ENCODE measurements at places on chromosomes 12 and 14.

- no peak for DNase-seq
These were observed 25.0 kb downstream of the JAG2 start for GRCh38 chr14:105143451-105144025.

DNA sequence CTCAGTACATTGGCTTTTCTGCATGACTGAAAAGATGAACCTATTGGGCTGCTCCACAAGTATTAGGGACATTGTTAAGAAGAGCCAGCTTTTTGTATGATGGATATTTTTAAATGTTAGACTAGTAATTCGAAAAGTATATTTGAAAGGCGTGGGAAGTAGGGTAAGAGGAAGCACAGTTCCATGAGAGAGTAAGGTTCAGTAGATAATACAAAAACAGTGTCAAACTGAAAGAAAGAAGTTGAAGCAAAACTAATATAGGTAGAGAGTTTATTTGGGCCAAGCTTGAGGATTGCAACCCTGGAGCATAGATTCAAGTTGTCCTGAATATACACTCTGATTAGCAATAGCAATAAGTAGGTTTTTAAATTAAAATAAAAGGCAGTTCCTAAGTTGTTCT is 193.9 kb downstream of the RASSF9 start:
- no peak for DNase-seq

DNA sequence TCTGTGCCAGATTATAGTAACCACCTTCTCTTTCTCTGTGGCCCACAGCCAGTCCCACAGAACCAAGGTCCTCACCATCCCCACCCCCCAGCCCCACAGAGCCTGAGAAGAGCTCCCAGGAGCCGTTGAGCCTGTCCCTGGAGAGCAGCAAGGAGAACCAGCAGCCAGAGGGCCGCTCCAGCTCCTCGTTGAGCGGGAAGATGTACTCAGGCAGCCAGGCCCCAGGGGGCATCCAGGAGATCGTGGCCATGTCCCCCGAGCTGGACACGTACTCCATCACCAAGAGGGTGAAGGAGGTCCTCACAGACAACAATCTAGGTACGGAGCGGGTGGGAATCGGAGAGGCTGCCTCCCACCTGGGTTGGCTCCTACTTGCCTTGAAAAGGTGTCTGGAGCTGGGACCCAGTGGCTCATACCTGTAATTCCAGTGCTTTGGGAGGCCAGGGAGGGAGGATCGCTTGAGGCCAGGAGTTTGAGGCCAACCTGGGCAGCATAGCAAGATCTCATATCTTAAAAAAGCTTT is 34.4 kb downstream of the PHETA1 start:
- no peak for DNase-seq

GRCh38 chr14:101462726-101463565 is 98.3 kb upstream of the DIO3 start:
- DNase-seq = no peak

DNA sequence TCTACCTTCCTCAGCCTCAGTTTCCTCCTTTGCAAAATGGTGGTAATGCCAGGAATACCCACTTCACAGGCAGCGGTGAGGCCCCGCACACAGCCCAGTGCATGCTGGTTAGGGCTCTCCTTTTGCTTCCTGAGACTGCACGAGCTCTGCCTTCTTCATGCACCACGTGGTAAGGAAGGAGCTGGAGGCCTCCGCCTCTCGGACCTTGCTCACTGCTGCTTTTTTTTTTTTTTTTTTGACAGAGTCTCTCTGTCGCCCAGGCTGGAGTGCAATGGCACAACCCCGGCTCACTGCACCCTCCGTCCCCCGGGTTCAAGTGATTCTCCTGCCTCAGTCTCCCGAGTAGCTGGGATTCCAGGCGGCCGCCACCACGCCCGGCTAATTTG is 18.1 kb downstream of the TAMALIN start:
- DNase-seq = no peak

DNA sequence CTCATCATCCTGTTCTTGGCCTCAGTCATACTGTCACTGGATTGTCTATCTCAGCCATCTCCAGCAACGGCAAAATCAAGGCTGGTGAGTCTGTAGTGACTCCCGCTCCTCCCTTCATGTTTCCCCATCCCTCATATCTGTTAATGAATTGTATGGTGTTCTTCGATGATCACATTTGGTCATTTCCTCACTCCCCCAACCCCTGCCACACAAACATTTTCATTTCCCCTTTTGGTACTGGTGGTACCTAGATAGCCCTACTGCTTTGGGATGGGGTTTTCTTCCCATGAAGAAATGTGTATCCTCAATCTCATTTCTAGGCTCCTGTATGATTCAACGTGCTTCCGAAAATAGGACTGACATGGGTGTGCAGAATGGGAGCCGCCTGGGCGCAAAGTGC is 2.7 kb upstream of the KLHL33 start:
- DNase-seq = peak; percentile 41

DNA sequence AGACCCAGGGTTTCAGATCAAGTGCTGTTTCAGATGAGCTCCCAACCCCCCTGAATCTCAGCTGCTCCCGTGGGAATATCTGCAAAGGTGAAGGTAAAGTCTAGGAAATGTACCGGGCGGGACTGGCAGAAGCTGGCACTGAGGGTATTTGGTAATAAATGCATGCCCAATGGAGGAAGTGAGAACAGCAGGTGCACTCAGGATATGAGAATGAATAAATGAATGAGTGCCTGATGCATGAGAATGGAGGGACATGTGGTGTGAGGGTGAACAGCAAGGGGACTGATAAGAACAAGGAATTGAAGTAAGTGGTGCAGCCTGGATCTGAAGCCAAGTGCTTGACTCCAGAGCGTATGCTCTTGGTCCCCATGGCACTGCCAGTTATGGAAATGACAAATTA is 11.6 kb downstream of the RAPGEF3 start:
- DNase-seq = peak; percentile 64

- no peak for DNase-seq
These were observed 1.9 kb downstream of the SHMT2 start for GRCh38 chr12:57231276-57232021.

DNA sequence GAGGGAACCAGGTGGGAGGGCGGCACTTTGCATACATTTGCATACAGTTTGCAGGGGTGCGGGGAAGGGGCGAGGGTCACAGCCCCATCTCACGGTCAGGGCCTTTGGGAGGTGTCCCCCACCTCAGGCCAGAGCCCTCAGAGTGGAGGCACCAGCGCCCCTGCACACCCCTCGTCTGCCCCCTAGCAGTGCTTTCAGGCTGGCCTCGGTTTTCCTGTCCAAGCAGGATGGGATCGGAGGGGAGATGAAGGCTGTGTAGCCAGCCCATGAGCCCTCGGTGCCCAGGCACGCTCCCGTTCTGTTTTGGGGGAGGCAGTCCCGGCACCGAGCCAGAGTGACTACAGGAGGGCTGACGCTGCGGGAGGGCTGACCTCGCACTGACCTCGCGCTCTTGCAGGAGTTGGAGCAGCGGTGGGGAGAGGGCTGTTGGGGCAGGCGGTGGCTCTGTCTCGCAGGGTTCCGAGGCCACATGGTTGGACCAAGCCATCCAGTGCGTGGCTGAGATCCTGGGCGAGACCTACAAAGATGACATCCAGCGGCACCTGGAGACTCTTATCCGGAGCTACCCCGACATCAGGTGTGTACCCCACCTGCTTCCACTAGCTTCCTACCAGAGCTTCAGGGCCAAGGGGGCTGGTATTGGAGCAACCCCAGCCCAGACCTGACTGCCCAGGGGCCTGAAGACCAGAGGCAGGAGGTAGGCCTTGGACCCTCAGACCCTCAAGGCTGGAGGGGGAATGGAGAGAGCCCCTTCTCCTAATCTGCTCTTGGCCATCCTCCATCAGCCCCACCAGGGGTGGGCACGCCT is 13.6 kb downstream of the EXOC3L4 start:
- no peak for DNase-seq

DNA sequence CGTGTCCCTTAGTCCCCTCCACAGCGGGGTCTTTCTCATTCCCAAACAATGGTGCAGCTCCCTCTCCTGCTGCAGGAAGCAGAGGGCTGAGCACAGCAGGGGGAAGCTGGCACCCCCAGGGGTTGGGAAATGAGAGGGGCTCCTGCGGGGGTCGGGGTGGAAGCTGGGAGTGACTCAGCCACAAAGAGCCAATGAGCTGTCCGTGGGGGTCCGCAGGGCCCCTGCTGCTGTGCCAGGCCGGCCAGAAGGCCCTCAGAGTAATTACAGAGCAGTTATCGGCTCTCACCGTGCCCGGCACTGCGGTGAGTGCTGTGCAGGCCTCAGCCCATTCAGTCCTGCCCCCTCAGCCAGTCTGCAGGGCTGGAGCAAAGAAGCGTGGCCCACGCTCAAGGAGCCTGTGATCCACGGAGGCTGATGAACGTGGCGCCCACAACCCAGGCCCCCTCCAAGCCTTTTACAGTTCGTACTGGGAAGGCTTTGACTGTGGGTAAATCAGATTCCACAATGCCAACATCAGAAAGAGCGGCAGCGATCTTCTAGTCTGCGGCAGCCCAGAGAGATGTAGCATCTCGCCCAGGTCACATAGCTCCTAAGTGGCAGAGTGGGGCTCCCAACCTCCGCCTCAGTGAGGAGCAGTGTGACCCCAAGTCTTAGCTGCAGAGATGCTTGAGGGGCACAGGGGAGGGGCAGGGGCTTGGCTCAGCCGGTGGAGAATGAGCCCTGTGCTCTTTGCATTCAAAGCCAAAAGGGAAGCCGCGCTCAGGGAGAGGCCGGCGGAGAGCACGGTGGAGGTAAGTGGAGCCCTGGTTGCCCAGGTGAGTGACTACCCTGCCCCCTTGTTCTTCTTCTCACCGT is 43.4 kb downstream of the SLC6A12 start:
- DNase-seq = no peak

All from naive B cell (primary cell).